ENCODE measurements at places on chromosomes 5 and 9. TPM values are rescaled to one million over a fixed set of nuclear protein-coding genes. Genes with fewer than 3 reads are reported as not detected.
A peak's percentile ranks its signal among the peaks of the same experiment; 100 is the strongest.

Gene KLF4
- total RNA-seq: 8.0 TPM

Gene LHX2
- 4.0 TPM for total RNA-seq

Gene PCSK5
- total RNA-seq: 104 TPM

Gene DCP2
- 24.3 TPM for total RNA-seq

Gene SLC23A1
- total RNA-seq: 0.06 TPM

Gene IL3
- not detected for total RNA-seq

Gene TNFSF15
- 0.98 TPM for total RNA-seq

Gene PLEKHG4B
- total RNA-seq: not detected

- no peak for DNase-seq
Observed at GRCh38 chr5:128877476-128877875, 87.8 kb upstream of the SLC27A6 start.

DNA sequence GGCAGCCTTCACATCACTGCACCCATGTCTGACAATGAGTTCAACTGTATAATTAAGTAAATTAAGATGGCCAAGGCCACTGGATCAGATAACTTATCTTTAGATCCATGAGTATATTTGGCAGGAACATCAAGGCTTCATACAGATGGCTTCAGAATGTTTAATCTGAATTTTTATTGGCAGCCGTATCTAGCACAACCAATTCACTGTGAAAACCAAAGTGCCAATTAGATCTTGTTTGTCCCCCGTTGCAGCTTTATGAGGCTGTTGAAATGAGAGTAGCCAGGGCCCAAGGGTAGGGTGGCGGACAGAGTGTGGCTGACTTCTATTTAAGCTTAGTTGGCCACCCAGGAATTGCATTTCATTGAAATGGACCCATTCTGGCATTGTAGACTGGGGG is 137.7 kb downstream of the SYK start:
- DNase-seq: no peak

- no peak for DNase-seq
Observed at GRCh38 chr5:142008813-142009212, 4.0 kb downstream of the GNPDA1 start.

GRCh38 chr9:137297966-137298365 is 4.1 kb downstream of the NRARP start:
- no peak for DNase-seq

GRCh38 chr5:172758077-172758833 is 12.7 kb downstream of the DUSP1 start:
- peak; percentile 94 for DNase-seq

- DNase-seq: no peak
Observed at GRCh38 chr5:65126542-65127069, 355.1 kb downstream of the ADAMTS6 start.

DNA sequence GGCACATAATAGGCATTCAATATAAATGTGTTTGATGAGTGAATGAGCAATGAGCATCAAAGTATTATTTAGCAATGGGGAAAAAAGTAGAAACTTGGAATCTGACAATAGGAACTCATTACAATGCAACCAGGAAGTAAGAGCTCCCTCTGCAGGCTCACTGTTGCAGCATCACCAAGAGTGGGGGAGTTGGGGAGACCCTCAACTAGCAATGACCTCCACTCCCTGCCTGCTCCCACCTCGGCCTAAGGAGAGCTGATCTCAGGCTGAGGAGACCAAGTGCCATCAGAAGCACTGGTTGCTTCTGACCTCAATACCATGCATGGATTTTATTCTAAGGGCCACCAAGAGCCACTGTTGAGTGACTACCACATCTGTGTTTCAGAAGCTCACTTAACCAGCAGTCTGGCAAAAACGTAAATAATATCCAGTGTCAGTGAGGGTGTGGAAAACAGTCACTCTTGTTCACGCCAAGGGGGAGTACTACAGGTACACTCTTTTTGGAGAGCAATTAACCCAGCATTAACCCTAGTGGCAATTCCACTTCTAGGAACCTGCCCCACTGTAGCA is 8.0 kb downstream of the VDAC1 start:
- DNase-seq: no peak

DNA sequence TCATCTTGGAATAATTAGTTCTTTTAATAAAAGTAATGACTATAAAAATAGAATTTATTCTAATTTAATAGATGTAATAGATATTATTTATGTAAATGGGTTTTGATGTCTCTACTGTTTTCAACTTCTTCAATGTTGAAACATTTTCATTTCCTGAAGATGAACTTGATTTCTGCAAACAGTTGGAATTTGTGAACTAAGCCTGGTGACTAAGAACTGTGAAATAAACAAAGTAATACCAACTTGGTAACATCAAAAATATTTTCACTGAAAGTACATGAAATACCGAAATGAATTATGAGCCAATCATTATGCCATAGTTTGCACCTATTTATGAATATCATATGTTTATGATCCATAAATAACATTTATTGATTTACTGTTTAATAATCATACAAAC is 143.8 kb upstream of the FGF10 start:
- DNase-seq: no peak

- peak; percentile 93 for DNase-seq
Observed at GRCh38 chr5:125043781-125044391, 297.4 kb upstream of the ZNF608 start.

- no peak for DNase-seq
Observed at GRCh38 chr5:173757403-173758209, 130.5 kb upstream of the CPEB4 start.

DNA sequence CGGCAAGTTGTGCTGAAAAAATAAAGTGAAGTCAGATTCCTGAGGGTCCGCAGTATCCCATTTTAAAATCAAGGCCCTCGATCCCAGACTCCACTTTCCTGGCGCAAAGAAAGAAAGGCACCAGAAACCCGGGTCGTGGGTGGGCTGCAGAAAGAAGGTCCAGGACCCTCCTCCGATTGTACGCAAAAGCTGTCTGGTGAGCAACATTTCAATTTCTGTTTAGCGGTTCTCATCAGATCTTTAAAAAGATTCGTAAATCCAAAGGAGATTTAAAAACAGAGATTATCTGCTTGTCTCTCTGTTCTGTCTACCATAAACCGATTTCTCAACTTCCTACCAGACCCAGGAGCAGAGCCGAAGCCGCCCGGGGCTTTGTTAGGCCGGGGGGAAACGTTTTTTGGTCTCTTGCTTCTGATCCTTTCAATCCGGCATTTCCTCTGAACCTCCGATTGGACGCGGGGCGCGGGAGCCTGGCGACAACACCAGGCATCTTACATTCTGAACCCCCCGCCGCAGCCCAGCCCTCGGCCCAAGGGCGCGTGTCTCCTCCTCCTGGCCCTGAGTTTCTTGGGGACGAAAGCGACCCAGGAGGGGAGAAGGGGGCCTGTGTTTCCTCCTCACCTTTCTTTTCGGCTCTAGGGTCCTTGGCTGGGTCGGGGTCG is 746 bp downstream of the NKX2-5 start:
- DNase-seq: no peak

- no peak for DNase-seq
Observed at GRCh38 chr5:67286006-67286405, 89.4 kb upstream of the CD180 start.

DNA sequence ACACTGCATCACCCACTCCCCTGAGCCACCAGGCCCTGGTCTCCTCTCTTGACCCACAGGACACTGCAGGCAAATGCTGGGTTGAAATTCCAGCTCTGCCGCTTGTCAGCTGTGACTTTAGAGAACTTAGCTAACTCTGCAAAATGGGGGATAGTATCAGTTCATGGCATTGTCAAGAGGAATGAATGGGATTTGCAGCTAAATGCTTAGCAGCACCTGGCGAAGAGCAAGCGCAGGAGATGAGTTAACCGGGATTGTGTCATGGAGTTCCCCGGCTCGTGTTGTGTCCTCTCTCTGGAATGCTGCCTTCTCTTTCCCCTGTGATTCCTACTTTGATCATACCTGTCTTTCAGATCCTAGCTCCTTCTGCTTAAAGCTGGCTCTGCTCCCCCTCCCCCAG is 67.1 kb downstream of the DAB2IP start:
- no peak for DNase-seq

GRCh38 chr5:173673295-173674101 is 57.0 kb upstream of the BOD1 start:
- DNase-seq: no peak

GRCh38 chr9:122121931-122122330 is 28.8 kb upstream of the TTLL11 start:
- no peak for DNase-seq

- no peak for DNase-seq
Observed at GRCh38 chr9:118058227-118058626, 354.0 kb downstream of the TLR4 start.

- DNase-seq: peak; percentile 45
Observed at GRCh38 chr9:91567642-91568274, 144.1 kb upstream of the NFIL3 start.

Measured in Caki2 (cell line).